Fibroblast of the aortic adventitia (primary cell): ENCODE measurements at places on chromosomes 16 and 17.
A peak's percentile ranks its signal among the peaks of the same experiment; 100 is the strongest.

GRCh38 chr17:20998571-20999043, 44.2 kb downstream of the USP22 start:
- no peak for DNase-seq

- no peak for DNase-seq
These were observed 232.9 kb downstream of the CDH13 start for GRCh38 chr16:82859662-82860061.

GRCh38 chr17:51064061-51064735, 56.5 kb downstream of the SPAG9 start:
- DNase-seq, result no peak

- DNase-seq, result no peak
These were observed 3.6 kb downstream of the QRICH2 start for GRCh38 chr17:76304226-76305134.

GRCh38 chr16:49601576-49601975, 228.0 kb downstream of the C16orf78 start:
- no peak for DNase-seq

GRCh38 chr17:20179041-20179440, 169.9 kb downstream of the SPECC1 start:
- no peak for DNase-seq

DNA sequence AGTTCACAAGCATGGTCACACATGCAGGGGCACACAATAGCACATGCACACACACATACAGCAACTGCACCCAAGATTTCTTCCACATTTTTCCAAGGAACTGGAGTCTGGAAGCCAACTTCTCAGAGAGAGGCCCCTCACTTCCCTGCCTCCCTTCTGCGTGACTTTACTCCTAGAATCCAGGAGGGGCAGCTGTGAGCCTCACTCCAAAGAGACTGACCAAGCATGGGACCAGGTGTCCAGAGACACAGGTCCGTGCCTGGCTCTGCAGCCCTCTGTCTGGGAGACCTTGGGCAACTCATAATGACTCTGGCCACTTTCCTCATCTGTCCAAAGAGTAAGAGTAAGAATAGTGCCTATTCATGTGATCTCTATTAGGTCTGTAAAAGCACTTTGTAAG, 104.7 kb upstream of the TMEM132E start:
- DNase-seq, result no peak

DNA sequence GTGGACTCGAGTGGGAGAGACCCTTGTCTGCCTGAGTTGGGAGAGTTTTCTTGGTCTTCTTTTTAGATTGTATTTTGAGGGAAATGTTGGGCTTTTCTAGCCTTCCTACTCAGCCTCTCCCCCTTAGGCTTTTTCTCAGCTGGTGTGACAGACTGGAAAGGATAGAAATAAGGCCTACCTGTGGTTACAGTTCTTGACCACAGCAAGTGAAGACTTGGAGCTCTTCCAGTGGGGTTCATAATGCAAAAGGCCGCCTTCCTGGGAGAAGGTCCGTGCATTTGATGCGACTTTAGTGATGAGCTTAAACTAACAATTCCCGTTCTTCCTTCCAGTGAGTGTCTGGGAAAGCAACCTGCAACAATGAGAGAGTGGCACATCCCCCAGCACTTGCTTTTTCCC, 56.8 kb downstream of the B9D1 start:
- no peak for DNase-seq

DNA sequence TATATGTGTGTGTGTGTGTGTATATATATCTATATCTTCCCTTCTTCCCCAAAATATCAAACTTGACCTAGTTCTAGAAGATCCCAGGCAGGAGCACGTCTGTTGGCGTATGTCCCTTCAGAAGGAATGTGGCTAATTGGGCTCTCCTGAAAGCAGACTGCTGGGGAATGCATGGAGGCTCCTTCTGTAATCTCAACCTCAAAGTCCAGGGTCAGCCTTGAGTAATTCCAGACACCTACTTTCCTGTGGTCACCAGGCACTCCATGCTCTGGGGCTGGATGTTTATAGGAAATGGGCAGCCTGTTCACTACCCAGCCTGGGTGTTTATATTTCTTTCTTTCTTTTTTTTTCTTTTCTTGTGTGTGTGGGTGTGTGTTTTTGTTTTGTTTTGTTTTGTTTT, 13.4 kb downstream of the BCO1 start:
- DNase-seq, result peak; percentile 64

GRCh38 chr16:10300905-10301304, 85.0 kb upstream of the ATF7IP2 start:
- no peak for DNase-seq

- no peak for DNase-seq
These were observed 17.1 kb upstream of the FLCN start for GRCh38 chr17:17254036-17254435.

GRCh38 chr17:15436473-15437302, 30.7 kb downstream of the CDRT4 start:
- peak; percentile 68 for DNase-seq

- no peak for DNase-seq
These were observed 41.6 kb downstream of the CDH1 start for GRCh38 chr16:68778551-68779231.

DNA sequence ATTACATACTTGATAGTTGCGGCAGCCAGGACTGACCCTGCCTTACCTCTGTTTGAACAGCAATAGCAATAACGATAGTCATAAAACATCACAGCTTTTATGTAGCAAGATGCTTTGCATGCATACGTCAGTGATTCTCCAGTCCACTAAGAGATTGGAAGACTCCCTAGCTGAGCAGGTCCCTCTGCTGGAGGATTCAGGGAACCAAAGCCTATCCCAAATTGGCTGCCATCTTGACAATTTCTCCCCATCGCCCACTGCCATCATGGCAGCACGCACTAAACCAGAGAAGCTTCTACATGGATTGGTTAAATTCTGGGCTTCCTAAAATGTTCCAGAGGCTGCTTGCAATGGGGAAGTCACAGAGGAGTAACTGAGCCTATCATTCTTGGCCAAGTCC, 360.6 kb upstream of the XYLT1 start:
- no peak for DNase-seq

GRCh38 chr17:30352240-30352814, 18.5 kb upstream of the TMIGD1 start:
- no peak for DNase-seq

GRCh38 chr17:2137342-2138098, 82.6 kb downstream of the HIC1 start:
- DNase-seq, result peak; percentile 33

DNA sequence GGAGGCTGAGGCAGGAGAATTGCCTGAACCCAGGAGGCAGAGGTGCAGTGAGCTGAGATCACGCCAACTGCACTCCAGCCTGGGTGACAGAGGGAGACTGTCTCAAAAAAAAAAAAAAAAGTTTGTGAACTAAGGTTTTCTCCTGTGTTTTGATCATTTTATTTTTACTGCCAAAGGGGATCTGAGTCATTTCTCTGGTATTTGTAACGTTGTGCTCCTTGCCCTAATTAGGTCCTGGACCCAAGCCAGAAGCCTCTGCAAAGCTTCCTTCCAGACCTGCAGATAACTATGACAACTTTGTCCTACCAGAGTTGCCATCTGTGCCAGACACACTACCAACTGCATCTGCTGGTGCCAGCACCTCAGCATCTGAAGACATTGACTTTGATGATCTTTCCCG, 32.1 kb downstream of the IST1 start:
- peak; percentile 93 for DNase-seq

GRCh38 chr17:44972953-44973352, 4.8 kb upstream of the C1QL1 start:
- DNase-seq, result peak; percentile 49

DNA sequence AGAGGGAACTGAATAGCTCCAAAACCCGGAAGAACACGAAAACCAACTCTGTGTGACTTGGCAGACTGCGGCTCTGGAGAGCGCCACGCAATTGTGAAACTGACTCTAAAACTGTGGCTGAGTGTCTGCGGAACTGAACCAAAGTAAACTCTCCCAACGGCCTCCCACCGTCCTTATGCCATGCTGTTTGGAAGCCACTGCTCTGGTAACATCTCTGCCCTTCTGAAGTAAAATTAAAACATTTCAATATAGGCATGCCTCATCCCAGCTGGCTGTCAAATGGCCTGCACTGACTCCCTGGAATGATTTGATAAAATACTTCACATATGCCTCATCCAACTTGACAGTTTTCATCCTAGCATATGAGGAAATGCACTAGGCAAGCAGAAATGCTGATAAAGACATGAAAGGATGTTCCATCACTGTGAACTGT, 70.2 kb downstream of the PARN start:
- peak; percentile 48 for DNase-seq

GRCh38 chr17:76136276-76137000, 4.6 kb downstream of the FOXJ1 start:
- no peak for DNase-seq

GRCh38 chr17:62712171-62712581, 84.7 kb downstream of the MRC2 start:
- DNase-seq, result no peak

GRCh38 chr17:7496470-7497183, 12.5 kb downstream of the POLR2A start:
- DNase-seq, result no peak

DNA sequence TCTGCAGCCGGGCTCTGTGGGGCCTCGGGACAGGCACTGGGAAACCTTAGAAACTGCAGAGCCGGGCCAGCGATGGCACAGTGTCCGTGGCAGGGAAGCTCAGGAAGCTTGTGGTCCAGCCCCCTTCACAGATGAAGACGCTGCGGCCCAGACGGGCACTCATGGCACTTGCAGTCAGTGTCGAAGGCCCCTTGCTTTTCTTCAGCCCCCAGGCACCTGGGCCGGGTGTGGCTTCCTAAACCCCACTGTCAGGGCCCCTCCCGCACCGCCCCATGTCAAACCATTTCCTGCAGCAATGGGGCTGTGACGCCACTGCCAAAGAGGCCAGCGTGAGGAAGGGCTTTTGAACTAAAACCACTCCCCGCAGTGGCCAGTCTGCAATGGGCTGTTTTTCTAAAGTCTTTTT, 164.0 kb downstream of the LAT start:
- no peak for DNase-seq

DNA sequence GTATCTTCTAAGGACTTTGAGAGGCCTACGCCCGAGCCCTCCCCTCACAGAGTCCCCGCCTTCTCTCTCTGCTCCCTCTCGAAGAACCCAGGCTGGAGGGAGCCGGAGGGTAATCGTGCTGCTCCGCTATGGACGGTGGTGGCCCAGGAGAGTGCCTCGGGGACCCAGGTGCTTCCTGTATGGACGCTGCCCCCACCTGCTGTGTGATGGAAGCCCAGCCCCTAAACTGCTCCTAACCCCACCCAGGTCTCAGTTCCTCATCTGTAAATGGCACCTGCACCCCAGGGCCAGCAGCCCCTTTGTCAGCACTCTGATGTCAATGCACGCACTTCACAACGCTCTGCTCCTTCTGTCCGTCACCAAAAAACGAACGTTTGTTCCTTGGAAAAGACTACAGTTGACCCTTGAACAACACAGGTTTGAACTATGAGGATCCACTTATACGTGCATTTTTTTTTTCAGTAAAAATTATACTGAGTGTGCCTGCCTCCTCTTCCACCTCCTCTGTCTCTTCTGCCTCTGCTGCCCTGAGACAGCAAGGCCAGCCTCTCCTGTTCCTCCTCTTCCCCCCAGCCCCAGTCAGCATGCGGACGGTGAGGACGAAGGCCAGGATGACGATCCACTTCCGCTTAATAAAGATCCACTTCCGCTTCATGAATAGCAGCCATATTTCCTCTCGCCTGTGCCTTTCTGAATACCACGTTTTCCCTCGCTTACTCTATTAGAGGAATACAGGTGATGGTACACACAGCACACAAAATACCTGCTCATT, 118.3 kb downstream of the BANP start:
- no peak for DNase-seq

- DNase-seq, result no peak
These were observed 3.3 kb downstream of the C16orf46 start for GRCh38 chr16:81073560-81074330.

DNA sequence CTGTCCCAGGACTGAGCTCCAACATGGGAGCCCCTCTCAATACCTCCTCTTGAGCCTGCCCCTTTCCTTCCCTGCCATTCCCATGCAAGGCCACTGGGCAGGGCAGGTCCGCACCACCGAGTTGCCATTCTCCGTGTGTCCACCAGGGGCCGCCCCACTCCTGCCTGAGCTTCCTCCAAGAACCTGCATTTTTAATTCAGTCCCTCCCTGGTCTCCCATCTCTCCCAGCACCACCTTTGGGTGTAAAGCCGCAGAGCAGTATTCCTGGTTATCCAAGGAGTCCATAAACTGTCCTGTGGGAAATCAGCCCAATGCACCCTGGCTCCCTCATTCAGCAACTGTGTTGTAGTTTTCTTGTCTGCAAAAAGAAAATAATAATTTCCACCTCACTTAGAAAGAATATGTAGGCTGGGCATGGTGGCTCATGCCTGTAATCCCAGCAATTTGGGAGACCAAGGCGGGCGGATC, 15.9 kb upstream of the ANKRD40CL start:
- peak; percentile 88 for DNase-seq

DNA sequence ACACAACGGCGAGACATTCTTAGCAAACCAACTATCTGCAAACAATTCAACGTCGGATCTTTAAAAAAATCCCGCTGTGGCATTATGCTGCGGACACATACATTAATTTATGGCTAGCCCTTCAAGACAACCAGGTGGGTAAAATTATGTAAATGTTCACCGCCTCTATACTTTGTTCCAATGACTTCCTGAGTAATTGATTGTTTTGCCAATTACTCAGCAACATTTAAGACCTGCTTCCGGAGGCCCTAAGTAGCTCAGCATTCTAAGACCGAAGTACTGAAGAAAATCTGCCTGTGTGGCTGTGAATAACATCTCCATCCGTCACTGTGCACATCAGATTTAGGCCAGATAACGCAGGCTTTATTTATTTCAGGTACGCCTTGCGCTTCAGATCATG, 23.3 kb downstream of the QPRT start:
- DNase-seq, result no peak

- peak; percentile 23 for DNase-seq
These were observed 163.5 kb downstream of the CCT6B start for GRCh38 chr17:34797720-34798119.

DNA sequence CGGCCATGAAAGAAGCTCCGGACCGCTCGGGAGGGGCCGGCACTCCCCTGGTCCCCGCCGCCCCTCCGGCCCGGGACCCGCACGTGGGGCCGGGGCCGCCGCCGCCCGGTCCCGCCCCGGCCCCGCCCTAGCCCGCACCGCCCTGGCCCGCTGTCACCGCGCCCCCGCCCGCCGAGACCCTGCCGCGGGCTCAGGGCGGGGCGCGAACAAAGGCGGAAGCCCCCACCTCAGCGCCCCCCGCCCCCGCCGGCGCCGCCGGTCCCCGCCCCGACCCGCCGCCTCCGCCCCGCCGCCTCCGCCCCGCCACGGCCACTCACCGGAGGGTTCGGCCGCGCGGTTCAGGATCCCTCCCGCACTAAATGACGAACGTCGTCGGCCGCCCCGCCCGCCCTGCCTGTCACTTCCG, at the start of gene ARHGDIA:
TSS of gene ARHGDIA (minus strand) at position 357 of the 406 bp plus-strand sequence. CDS start 1,407 bp downstream, outside the sequence.
- DNase-seq, result no peak
